ENCODE measurements at places on chromosomes 12 and 14. TPM values are rescaled to one million over a fixed set of nuclear protein-coding genes. Genes with fewer than 3 reads are reported as not detected.

Gene GLIPR1L1
- total RNA-seq, result not detected

DNA sequence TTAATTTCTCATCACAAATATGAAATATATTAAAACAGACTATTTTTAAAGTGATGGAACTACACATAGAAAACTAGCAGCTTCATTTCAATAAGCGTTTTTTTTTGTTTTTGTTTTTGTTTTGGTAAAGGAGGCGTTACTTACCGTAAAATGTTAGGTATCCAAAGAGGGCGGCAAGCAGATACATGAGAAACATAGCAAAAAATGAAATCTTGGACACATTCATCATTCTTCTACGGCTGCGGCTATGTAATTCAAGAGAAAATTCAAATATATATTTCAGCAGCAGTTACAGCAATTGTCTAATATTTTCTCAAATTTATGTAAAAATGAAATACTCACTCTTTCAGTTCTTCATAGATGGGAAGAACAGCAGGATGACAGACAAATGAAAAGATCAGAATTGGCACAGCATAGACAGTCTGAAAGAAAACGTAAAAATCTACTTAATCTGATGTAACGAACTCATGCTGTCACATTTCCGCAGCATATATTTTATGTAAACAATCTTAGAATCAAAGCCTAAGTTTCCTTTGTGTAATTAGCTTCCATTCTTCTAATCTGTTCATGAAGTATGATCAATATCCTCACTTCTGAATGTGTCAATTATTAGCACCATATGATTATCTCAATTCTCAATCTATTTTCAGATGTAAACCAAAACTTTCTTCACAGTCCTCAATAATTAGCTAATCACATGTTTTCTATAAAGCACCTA, 8.8 kb downstream of the SLC38A2 start:
- no peak for DNase-seq

Gene SPX
- total RNA-seq, result 2.9 TPM

DNA sequence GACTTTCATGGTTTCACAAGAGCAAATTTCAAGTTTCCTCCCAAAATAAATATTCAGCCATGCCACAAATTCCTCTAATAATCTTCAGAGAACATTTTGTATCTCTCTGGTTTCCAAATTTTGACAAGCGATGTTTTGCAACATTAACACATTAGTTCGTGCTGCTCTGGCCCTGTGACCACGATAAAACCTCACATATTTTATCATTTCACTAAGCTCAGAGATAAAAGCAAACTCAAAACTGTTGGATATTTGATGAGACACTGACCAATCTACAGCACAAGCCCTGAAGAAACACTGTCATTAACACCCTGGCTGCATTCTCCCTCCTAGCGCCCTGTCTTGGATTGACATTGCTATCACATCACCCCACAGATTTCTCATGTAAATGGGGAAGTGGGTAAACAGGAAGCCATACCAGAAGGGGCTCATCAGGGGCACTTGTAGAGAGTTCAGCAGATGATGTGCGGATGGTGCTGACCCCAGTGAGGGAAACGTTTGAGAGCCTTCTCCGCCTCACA, 264.3 kb downstream of the PRKD1 start:
- no peak for DNase-seq

DNA sequence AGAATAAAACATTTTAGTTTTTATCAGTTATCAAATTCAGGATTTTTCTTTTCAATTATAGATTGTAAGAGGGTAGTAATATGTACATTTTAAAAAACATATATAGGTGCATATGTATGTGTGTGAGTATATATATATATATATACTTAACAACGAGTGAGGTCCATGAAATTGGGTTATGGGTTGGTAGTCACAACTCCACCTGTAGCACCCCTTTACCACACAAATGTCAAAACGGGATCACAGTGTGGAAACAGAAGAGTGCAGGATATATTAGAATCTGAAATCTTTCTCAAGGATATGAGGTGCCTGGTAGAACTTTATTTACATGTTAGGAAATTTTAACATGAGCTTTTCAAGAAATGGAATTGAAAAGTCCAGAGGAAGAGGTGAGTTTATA, 31.3 kb downstream of the MIA2 start:
- DNase-seq, result no peak

DNA sequence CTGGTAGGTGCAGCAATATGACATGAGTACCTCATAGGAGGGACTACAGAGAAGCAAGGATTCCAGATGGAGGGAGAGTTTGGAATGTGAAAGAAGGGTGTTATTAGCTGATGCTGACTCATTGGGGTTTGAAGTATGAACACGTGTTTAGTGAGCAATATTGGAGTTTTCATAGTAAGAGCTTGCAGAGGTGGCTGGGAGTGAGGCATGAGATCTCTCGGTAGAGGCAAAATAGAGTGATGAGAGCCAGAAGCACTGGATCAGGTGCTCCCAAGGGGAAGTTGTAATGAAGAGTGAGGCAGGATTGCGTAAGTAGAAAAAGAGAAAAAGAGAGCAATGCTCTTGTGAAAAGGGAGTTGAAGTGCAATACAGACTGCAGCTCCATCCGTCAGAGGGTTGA, 42.1 kb downstream of the MGST1 start:
- peak; percentile 13 for DNase-seq

DNA sequence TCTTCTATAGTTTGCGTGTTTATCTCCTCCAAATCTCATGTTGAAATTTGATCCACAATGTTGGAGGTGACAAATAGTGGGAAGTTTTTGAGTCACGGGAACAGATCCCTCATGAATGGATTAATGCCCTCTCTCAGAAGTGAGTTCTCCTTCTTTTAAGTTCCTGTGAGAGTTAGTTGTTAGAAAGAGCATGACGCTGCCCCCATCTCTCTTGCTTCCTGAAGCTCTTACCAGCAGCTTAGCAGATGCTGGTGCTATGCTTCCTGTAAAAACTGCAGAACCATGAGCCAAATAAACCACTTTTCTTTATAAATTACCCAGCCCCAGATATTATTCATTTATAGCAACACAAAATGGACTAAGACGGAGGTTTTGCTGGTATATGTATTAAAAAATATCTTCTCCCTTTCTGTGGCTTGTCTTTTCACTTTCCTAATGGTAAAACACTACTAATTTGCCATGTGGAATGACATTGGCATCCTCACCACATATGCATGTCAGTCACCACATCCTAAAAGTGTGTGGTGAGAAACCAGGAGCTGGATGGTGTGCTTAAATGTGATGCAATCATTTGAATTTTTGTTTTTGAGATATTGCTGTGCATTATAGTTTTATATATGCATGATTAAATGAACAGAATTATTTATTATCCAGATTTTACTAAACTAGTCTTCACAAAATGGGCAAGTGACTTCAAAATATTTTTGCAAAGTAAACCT, 449.3 kb downstream of the ADAMTS20 start:
- DNase-seq, result no peak

Gene RHEBL1
- total RNA-seq, result 0.72 TPM

GRCh38 chr12:21987755-21988154, 46.5 kb upstream of the ABCC9 start:
- no peak for DNase-seq

- no peak for DNase-seq
Measured at GRCh38 chr12:53207042-53207441, at the start of gene ITGB7. ITGB7 (minus strand) TSS chr12:53207251; CDS start chr12:53200443, 6,808 bp downstream.

DNA sequence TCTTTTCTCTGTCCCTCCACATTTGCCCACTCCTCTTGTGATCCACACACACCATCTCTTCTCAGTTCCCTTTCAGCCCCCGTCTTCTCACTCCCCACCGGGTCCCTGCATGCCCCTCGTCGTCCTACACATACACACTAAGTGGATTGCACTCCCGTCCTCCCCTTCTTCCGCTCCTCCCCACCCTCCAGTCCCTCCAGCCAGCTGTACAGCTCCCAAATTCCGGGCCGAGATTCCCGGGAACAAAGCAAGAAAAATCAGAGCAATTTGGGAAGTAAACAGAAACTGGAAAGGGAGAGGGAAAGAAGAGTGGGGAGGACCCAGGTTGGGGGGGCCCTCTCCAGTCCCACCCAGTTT, 282 bp upstream of the IGFBP6 start:
- DNase-seq, result no peak

DNA sequence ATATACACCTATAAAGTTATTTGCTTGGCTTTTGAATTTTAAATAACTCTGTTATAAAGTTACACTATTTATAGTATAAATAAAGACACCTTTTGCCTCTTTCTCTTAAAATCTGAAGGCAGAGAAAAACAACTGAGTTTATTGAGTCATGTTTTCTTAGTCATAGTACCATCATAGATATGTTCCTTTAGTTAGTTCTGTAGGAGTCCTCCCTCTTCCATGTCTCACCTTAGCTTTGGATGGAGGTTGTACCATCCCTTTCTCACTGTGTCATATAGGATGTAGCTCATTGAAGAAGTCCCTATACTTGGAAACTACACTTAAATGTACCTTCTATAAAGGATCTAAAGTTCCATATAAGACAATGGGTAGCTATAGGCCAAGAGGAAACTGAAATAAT, 39.7 kb upstream of the TSPAN8 start:
- DNase-seq, result no peak

Gene SYNDIG1L
- not detected for total RNA-seq

DNA sequence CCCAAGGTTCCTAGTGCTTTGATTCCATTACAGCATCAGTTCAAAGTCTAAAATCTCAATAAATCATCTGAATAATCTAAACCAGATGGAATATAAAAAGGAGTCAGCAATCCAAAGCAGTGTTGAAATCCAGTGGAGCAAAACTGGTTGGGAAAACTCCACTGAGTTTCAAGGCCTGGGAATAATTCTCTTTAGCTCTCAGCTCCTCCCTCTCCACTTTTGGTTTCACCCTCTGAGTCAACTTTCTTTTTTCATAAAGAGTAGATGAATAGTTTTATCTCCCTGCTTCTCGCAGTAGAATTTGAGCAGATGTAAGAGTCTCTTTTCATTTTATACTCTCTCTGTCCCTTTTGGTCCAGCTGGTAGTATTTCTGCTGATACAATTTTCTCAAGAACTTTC, 338.6 kb downstream of the APAF1 start:
- DNase-seq, result peak; percentile 49

DNA sequence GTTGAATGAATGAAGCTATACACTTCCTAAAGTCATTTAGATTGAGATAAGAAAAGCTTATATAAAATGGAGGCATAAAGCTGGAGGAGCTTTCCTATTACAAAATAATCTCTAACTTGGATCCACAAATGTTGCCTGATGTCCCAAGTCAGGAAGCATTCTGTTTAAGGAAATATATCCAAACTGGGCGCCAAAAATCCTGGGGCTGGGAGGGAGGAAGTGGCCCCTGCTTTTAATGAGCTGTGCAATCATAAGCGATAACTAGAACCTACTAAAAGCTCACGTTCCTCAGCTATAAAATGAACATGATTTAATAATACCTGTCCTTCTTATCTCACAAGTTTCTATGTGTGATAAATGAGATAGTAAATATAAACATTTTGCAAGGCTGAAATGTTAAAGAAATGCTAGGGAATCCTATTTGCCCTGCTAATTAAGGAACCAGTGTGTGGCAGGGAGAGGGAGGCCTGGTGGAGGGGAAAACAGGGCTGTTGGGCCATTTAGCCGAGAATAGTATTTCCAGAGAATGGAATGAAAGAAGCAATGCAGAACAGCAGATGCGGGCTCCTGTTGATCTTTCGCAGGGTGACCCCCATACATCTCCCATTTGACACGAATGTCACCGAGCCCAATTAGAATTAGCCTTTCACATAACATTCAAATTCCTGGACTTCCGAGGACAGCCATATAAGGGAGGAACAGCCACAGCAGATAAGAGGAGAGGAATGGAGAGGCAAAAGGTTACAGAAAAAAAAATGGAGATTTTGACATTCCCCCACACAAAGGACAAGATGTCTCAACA, 25.9 kb downstream of the DUSP6 start:
- no peak for DNase-seq

DNA sequence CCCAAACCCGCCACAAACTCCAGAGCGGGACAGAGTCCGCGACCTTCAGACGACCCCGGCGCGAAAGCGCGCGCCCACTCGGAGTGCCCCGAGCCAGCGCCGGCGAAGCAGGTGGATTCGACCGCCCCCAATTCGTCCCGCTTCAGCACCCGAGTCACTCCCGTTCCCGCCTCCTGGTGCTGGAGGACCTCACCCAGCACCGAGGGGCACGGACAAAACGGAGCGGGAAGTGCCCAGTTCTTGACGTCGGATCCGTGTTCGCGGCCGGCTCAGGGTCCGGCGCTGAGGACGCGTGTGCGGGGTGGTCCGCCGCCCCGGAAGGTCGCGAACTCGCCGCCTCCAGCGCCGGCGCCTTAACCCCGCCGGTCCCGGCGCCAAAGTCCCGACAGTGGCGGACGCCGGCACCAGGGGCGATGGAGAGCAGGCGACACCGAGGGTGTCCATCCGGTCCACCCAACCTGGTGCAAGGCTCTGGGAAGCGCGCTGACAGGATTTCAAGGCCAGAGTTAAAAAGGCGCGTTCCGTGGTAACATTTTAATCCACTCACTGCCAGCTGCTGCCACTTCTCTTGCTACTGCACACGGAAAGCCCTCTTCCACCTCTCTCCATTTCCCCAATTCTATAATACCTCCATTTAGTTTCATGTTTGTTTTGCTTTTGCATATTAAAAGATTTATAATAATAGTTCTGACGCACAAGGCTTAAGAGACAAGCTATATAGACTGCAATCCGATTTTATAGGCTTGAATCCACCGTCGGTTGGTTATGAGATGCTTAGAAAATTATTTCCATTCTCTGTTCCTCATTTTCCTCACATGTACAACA, 240.0 kb upstream of the CPNE8 start:
- peak; percentile 78 for DNase-seq

Gene ACSM4
- not detected for total RNA-seq

- DNase-seq, result no peak
Measured at GRCh38 chr12:21815306-21816062, 41.0 kb upstream of the KCNJ8 start.

- DNase-seq, result no peak
Measured at GRCh38 chr12:630656-631632, 32.3 kb downstream of the NINJ2 start.

DNA sequence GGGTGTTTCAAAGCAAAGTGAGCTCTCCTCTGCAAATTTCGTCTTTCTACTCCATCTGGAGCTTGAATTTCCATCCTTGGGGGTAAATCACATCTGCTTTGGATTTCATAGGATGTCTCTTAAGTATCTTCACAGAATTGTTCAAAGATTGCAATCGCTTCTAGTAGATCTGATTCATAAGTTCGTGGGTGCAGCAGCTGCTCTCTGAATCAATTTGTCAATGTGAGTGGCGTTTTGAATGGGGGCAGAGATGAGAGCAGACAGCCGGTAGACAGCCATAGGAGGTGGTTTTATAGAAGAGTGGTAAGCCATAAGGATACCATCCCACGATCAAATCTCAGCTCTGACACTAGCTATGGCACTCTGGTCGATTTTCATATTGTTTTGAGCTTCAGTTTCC, 146.0 kb upstream of the RPH3A start:
- no peak for DNase-seq

Gene TAS2R42
- total RNA-seq, result not detected

Gene AMDHD1
- total RNA-seq, result 0.29 TPM

Gene ZNF84
- total RNA-seq, result 28.9 TPM
